Chondrocyte (in vitro differentiated cells): ENCODE measurements at places on chromosomes 2 and 18.

GRCh38 chr2:46213906-46214305 is 83.3 kb upstream of the EPAS1 start:
- DNase-seq: no peak

DNA sequence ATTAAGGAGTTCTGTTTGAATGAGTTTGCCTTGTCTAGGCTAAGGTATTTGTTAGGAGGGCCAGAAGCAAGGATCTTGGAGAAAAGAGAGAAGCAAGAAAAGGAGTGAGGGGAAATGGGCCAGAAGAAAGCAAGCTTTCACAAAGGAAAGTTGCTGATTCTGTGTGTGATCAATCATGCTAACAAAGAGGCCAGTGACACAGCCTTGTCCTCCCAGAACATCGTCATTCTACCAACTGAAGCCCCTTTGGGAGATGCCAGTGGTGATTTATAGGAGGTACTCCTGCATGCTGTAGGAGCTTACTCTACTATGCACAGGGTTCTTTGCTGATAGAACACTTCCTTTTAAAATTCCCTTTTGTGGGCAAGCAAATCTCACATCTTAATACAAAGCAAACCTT is 449.2 kb upstream of the SPRED2 start:
- no peak for DNase-seq

DNA sequence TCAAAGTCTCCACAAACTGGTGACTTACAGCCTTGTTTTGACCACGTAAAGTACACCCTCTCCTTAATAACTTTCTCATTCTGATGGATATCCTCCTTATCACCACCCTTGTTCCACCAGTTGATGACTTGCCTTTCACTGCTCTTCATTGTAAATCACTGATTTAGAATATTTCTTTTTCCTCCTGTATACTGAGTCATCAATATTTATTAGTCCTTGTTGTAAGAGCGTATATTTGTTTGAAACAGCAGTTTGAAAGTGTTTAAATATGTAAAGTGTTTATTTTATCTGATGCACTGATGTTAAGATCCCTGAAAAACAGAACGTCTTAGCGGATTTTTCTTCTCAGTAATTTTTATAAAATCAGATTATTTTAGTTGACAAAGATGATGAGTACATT is 34.2 kb upstream of the DYSF start:
- no peak for DNase-seq

DNA sequence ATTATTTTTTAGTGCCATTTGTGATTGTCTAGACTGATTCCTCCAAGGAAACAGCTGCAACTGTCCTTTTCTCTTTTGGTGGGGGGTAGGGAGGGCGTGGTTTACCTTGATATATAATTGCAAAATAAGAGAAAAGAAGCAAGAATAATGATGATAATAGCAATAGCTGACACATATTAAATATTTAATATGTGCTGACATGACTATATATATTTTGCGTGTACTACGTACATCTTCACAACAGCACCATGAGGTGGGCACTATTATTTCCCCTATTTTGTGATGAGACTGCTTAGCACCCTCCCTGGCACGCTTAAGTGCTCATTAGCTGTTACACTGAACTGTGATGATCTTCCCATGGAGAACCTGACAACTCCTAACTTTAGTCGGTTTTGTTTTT is 39.4 kb downstream of the TNFRSF11A start:
- no peak for DNase-seq

DNA sequence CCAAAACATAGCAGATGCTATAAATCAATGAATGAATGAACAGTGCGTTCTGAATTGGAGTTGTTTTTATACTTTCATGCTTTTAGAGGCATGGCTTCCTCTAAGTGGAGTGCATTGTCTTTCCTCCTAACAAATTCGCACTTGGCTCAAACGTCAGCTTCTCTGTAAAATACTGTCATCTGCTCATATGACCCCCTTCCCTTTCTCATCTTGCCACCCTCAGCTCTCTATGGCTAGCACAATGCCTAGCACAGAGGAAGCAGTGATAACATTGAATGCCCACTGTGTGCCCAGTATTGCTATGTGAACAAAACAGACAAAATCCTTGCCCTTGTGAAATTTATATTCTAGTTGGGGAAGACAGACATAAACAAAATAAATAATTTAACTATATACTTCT is 258.8 kb downstream of the MREG start:
- no peak for DNase-seq

GRCh38 chr18:48228841-48229240 is 180.3 kb downstream of the ZBTB7C start:
- no peak for DNase-seq

DNA sequence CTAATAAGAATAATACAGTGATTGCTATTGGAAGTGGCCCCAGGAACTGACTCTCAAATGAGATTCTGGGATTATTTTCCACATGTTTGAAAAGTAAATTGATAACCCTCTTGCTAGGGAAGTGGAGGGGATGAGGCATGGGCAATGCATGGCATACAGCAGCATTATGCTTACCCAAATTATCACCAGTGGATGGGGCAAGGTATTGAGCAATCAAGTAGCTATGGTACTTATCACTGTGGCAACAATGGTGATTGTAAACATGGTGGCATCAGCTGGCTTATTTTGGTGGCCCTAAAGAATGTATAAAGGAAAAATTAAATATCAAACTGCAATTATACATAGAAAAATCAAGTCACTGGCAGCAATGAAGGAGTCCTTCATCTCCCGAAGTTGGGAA is 155.1 kb downstream of the FIGN start:
- DNase-seq: no peak

DNA sequence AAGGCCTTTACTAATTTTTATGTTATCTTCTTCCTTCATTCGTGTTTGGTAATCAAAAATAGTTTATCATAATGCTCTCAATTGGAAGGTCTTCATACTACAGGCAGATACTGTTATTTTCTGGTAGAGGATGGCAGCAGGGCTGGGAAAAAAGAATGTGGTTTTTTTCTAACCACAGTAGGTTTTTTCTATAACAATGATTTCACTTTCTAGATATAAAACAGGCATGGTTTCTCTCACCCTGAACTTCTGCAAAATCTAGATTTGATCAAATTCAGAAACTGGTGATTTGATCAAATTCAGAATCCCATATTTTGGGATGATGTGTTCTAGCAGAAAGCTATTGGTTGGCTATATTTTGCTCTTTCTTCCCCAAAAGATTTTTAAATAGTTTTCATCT is 27.6 kb downstream of the BCL11A start:
- DNase-seq: no peak
